Posterior vena cava (tissue), 2 donors: ENCODE measurements at places on chromosomes 4 and X.

GRCh38 chr4:7900334-7900909 is 39.2 kb downstream of the AFAP1 start:
- no peak for DNase-seq

GRCh38 chr4:80071604-80072227 is 1.3 kb downstream of the ANTXR2 start:
- DNase-seq = no peak

DNA sequence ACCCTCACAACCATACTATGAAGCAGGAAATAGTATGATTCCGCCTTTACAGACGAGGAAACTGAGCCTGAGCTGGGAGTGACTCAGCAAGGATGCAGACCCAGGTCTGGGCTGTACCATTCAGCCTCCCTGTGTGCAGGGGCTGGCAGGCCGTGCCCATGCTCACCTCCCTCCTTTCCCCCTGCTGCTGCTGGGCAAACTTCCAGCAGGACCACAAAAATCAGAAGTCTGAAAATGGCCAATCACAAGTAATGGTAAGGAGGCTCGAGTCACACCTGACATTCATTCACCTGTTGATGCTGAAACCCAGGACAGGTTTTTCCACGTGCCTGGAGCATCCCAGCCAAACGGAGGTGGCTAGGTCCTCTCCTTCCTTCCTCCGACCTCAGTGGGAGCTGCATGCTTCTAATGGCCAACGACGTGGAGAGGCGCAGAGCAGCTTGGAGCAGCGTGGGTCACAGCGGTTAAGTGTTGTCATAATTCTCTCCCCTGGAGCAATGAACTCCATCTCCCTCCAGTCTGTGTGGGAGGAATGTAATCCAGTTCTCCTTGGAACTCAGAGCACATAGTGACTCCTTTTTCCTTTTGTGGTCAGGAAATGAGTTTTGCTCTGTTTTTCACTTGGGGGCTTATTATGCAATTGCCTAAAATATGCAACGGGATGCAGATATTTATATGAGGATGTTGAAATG is 371.7 kb downstream of the BCOR start:
- no peak for DNase-seq

DNA sequence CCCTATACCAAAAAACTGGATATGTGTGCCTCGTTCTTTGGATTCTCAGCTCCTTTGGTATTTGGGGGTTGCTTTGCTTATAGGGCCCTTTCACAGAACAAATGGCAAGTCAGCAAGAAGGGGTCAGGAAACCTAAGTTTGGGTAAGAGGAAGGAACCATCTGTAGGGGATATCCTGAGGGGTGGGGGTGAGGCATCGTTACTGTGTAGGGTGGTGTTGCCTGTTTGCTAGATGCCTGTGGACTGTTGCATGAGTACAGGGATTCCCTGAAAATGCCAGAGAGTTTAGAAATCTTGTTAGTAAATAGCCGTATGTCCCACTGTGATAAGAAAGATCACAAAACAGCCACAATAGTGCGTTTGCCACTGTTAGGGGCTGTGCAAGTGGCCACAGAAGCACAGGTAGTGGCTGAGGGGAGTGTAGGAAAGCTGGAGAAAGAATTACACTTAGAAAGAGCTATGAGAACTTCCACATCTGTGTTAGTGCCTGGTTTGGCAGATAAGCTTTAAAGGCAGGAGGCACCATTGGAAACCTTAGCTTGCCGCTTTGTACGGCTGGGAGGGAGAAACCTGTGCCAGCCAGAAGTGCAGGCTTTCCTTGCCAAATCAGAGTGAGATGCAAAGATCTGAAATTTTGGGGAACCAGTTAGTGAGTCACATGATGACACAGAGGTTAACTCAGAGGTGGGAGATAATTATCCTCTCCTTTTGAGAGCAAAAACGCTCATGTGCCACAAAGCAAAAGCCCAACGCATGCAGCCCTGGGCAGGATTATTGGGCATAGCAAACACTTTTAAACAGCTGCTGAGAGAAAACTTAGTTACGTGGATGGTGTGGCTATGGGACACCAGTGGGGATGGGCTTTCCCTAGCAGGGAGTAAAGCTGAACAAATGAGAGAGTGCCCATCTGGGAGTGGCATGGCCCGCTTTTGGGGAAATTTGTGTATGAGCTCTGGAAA is 343.7 kb downstream of the ARAP2 start:
- no peak for DNase-seq

GRCh38 chrX:150868625-150869024 is 29.8 kb downstream of the CD99L2 start:
- no peak for DNase-seq
